Peyer's patch (tissue), 4 donors: ENCODE measurements at places on chromosomes 1 and 21. TPM values are rescaled to one million over a fixed set of nuclear protein-coding genes. Genes with fewer than 3 reads are reported as not detected.

The C8B gene
- not detected for total RNA-seq

The GUCA2B gene
- 396 TPM for total RNA-seq

The ADORA3 gene
- total RNA-seq: 14.9 TPM

The TNFSF4 gene
- 2.5 TPM for total RNA-seq

The LIN28A gene
- not detected for total RNA-seq

The ATP1A2 gene
- total RNA-seq: 4.8 TPM

The AUNIP gene
- total RNA-seq: not detected

The TIE1 gene
- total RNA-seq: 38.8 TPM

The DYNLT5 gene
- total RNA-seq: 4.1 TPM

The COA7 gene
- total RNA-seq: 9.1 TPM

The OR2T29 gene
- total RNA-seq: not detected

The RAB13 gene
- total RNA-seq: 15.1 TPM

The FAM72A gene
- total RNA-seq: not detected

The CYP4B1 gene
- 48.0 TPM for total RNA-seq

The OR10J5 gene
- not detected for total RNA-seq

The LINGO4 gene
- total RNA-seq: 1.0 TPM

The ELF3 gene
- total RNA-seq: 611 TPM

DNA sequence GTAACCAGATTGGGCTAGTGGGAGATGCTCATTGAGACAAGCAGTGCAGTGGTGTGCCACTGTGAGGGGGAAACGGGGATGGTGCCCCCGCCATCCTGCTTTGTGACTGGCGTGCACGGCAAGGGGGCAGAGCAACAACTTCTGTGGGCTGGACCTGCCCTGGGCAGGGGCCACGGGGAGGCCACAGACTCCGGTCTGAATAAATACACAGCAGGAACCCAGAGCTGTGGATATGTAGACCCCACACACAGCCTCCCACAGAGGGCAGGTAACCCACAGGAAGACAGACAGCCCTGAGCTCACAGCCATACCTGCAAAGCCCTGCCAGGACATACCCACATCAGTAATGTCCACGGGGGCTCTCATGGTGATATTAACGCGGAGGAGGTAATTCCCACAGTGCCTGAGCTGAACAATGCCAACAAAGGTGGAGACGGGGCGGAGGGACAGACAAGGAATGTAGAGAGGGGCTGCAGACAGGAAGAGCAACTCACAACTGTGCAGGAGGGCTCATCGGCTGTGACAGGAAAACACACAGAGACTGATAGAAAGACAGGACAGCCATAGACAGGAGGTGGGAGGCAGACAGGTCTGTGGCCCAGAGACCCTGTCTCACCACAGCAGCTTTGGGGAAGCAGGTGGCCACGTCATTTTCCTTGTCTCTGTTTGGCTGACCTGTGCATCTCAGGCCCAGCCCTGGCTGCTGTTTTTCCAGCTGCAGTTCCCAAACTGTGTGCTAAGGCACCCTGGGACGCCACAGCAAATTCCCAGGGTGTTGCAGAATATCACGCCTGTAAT is 4.9 kb upstream of the WNT3A start:
- DNase-seq: no peak

- no peak for DNase-seq
Observed at GRCh38 chr1:62336995-62337705, 17.9 kb upstream of the KANK4 start.

GRCh38 chr1:95733031-95733430 is 499.0 kb downstream of the RWDD3 start:
- no peak for DNase-seq

GRCh38 chr1:234532503-234532922 is 53.5 kb upstream of the TARBP1 start:
- peak; percentile 48 for DNase-seq

- peak; percentile 54 for DNase-seq
Observed at GRCh38 chr1:197675583-197676208, 99.6 kb downstream of the DENND1B start.

DNA sequence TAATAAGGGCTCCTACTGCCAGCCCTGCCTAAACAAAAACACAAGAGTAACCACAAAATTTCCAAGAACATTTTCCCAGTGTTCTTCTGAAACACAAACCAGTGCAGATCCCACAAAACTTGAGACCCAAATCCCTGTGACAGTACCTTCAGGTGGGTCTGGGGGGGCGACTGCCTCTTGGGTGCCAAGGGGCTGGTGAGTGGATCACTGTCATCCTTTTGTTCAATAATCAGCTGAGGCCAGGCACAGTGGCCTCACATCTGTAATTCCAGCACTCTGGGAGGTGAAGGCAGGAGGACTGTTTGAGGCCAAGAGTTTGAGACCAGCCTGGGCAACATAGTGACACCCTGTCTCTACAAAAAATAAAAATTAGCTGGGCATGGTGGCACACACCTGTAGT is 87.6 kb downstream of the GLIS1 start:
- no peak for DNase-seq

GRCh38 chr1:2279817-2280216 is 51.7 kb downstream of the SKI start:
- DNase-seq: no peak

DNA sequence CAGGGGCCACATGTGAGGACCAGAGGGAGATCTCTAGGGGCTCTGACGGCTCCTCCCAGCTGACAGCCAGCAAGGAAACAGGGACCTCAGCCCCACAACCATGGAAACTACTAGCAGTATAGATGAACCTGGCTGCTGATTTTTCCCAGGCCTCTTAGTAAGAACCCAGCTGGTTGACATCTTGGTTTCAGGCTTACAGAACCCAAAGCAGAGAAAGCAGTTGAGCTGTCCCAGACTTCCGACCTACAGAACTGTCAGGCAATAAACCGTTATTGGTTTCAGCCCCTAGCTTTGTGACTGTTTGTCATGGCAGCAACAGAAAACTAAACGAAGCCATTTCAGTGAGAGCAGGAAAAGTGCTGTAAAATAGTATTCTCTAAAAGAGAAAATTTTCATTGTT is 36.4 kb downstream of the ETS2 start:
- DNase-seq: no peak

DNA sequence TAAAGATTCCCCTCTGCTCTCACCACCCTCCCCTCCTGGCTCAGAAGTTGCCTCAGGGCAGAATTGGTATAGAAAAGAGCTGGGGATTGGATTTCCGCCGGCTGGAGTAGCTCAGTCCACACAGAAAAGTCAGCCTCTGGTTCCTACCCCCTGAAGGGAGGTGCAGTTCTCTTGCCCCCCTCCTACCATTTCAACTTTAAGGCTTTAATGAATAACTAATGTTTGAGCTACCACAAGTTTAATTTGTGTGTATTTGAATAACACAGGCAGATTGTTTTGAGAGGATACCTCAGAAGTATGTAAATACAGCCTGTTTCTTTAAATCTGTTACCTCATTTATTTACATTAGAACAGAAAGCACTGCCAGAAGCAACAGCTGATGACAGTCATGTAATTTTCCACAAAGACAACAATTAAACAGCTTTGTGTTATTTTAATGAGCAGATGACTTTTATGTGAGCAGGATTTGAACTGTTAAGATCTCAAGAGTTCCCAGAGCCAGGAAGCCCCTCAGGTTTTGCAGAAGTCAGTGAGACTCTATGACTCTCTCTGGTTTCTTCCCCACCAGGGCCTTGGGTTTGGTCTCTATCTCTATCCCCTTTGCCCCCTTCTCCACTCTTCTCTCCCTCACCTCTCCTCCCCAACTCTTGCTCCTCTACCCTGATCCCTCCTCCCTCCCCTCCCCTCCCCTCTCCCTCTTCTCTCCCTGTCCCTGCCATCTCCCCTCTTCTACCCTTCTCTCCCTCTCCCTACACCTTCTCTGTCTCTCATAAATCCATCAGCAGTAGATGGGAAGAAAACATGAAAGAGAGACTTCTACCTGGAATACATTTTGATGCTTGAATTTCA is 26.3 kb downstream of the DUSP10 start:
- DNase-seq: no peak

DNA sequence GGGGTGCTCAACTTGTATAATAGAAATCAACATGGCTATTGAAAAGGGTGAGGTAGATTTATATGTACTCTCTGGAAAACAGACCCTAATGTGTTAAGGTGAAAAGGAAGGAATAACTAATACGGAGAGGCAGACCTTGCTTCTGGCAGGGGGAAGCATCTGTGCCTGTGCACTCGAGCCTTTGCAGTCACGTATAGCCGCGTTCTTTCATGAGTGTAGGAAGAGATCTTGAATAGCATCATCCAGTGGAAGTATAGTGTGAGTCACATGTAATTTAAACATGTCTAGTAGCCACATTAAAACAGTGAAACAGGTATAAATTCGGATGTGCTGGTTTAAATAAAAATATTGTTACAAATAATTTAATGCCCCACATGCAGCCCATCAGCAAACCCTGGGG is 3.0 kb downstream of the A3GALT2 start:
- no peak for DNase-seq

GRCh38 chr1:107933736-107934135 is 31.2 kb downstream of the VAV3 start:
- no peak for DNase-seq

- DNase-seq: peak; percentile 31
Observed at GRCh38 chr1:8166406-8166805, 140.3 kb upstream of the ERRFI1 start.

- DNase-seq: no peak
Observed at GRCh38 chr1:39711104-39711965, 20.1 kb upstream of the HPCAL4 start.

DNA sequence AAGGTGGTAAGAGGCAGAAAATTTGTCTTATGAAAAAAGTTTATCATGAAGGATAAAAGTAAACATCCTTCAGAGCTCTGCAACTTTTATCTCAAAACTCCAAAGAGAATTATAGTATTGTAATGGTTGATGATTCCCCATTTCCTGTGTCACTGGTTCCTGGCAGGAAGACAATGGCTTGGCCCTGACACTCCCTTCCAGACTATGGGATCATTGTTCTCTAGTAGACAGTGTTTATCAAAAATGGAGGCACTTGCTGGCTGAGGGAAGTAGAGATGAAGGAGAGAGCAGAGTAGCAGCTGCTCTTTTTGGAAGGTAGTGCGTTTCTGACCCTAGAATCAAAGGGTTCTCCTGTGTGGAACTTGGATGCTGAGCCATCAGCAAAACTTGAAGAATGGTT is 145.9 kb upstream of the ATP1B1 start:
- DNase-seq: no peak
